ENCODE measurements at places on chromosomes 1 and 21. TPM values are rescaled to one million over a fixed set of nuclear protein-coding genes. Genes with fewer than 3 reads are reported as not detected.
A peak's percentile ranks its signal among the peaks of the same experiment; 100 is the strongest.

Gene LAD1
- total RNA-seq: 79.5 TPM

Gene CCDC28B
- total RNA-seq: 15.8 TPM

Gene PRKAA2
- total RNA-seq: 6.4 TPM

GRCh38 chr21:38806153-38806941 is 618 bp downstream of the ETS2 start:
- peaks cover 26% of the 10 kb centered on the region for H3K36me3 ChIP-seq
- peak overlapping the region; percentile 97 for H3K4me3 ChIP-seq
- H3K27me3 ChIP-seq: no peaks in the 10 kb centered on the region
- peaks cover 40% of the 10 kb centered on the region for H3K4me1 ChIP-seq
- DNase-seq: no peak

- peaks cover 4% of the 10 kb centered on the region for H3K36me3 ChIP-seq
- peak within 1 kb of the TSS; percentile 93 for H3K4me3 ChIP-seq
- peak within 1 kb of the TSS; percentile 99 for H3K27ac ChIP-seq
- peaks cover 24% of the 10 kb centered on the region for H3K4me1 ChIP-seq
- H3K27me3 ChIP-seq: peaks cover 3% of the 10 kb centered on the region
Observed at GRCh38 chr1:43269627-43270375, at the start of gene TMEM125. Gene TMEM125, plus strand, starts transcription at chr1:43269983. Its CDS starts 2,740 bp downstream, at chr1:43272723.

DNA sequence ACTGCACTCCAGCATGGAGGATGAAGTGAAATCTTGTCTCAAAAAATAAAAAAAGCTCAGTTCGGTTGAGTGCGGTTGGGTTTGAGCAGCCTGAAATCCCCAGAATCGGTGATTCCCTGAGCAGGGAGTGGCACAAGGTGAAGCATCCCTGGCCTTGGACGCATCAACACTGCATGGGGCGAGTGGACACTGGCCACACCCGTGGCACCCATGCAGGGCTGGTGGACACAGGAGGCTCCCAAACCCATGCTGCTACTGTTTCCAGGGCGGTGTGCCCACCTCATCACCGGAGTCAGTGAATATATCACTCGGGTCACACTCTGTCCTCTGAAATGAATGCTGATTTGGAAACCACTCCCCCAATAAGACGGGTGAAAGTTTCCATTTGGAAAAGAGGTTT is 53.4 kb upstream of the ACTRT2 start:
- no peaks in the 10 kb centered on the region for H3K36me3 ChIP-seq
- H3K4me3 ChIP-seq: no peak overlapping the region
- no peak for DNase-seq
- no peaks in the 10 kb centered on the region for H3K4me1 ChIP-seq
- no peaks in the 10 kb centered on the region for H3K27me3 ChIP-seq

DNA sequence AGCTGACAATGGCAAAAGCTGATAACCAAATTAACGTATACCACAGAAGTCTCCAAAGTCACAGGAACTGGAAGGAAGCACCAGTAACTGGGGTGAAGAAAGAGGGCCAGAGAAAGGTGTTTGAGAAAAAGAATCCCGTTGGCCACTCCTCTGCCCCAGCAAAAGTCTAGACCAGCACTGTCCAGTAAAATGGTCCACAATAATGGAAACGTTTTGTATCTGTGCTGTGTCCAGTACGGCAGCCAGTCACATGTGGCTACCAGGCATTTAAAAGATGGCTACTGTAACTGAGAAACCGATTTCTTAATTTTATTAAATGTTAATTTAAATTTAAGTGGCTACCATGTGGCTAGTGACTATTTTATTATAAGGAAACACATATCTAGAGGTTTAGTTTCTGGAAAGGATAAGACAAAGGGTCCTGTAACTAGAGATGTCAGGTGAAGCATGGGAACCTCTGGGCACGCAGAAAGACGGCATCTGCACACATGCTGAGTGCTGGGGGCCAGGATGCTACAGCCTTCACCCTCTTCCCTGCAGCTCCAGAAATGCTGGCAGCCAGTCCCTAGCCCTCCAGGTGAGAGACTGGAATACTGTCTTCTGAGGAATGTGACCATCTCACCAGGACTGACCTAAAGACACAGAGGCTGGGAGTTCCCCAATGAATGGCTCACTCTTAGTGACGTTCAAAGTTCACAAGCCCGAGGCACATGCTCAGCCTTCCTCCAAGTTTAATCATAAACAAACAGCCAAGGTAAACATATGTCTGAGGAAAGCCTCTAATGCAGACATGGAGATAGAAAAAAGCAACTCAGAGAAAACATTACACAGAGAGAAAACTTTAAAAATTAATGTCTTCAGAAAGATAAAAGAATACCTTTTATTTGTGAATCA is 50.7 kb downstream of the JAK1 start:
- peak overlapping the region; percentile 77 for H3K27ac ChIP-seq
- no peak for DNase-seq
- H3K4me3 ChIP-seq: peak overlapping the region; percentile 30

DNA sequence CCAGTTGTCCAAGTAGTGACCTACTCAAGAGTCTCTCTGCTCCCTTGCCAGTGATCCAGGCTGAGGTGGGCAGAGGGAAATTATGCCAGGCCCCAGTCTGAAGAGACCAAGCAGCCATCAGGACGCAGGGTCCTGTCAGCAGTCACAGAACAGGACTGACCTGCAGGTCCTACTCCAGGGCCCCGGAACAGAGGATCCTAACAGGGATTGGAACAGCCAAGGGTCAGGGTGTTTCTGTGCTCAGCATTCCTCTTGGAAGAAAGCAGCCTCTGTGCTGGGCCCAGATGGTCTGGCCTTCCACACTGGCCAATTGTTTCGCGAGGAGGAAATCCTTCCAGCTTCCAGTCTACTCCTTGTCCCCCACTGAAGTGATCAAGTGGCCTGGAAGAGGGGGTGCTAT is 41.6 kb upstream of the USP1 start:
- no peak for DNase-seq
- H3K36me3 ChIP-seq: no peaks in the 10 kb centered on the region
- peaks cover 13% of the 10 kb centered on the region for H3K4me1 ChIP-seq
- H3K27ac ChIP-seq: no peak overlapping the region

DNA sequence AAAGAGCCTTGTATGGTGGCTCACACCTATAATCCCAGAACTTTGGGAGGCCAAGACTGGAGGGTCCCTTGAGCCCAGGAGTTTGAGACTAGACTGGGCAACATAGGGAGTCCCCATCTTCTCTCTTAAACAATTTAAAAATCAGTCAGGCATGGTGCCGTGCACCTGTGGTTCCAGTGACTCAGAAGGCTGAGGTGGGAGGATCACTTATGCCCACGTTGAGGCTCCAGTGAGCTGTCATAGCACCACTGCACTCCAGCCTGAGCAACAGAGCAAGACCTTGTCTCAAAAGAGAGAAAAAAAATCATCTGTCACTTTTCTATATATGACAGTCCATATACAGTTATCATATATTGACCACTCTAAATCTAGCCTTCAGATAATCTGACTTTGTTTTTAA is 658.3 kb downstream of the LTN1 start:
- peaks cover 9% of the 10 kb centered on the region for H3K4me1 ChIP-seq
- H3K36me3 ChIP-seq: peaks cover 3% of the 10 kb centered on the region
- no peak overlapping the region for H3K4me3 ChIP-seq
- no peak for DNase-seq

DNA sequence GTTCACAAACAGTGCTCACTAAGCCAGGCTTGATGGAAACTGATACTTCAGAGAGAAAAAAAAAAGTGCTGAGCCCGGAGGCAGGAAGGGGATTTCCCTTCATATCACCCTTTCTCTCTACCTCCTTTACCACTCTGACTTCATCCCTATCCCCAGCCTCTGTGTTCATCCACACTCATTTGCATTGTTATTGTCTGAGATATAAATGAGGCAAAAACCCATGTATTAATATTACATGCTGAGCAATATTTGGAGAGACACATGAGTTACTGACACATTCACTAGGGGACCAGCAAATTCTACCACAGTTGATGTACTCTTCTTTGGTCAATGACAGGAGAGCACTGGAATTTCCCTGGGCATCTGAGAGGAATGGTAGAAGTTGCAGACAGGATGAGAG is 175.8 kb downstream of the TNFSF18 start:
- DNase-seq: no peak
- no peak overlapping the region for H3K27ac ChIP-seq
- H3K4me1 ChIP-seq: no peaks in the 10 kb centered on the region

DNA sequence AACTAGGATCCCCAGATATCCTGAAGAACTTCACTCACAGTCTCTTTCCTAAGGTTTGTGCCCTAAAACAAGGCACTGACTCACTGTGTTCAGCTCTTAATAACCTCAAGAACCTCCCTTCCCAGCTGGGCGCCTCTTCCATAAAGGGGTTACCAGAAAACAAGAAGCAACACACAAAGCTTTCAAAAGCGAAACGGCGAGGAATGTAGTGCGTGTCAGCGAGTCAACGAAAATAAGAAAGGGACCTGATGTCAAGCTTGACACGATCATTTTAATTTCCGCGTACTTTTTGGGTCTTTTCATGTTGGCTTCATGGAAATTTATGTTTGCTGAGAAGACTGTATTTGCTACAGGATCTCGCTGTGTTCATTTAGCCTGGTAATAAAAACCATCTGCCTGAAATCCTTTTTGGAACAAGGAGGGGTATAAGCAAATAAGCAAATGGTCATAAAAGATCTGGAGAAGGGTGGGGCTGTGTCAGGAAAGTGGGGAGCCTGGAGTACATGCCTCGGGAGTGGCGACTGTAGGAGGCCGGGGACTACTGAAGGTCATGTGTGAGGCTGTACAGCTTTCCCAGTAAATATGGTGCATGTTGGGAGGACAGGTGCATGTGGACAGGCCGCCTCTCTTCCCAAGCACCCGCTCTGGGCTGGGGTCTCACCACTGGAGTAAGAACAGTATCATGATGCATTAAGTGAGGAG is 11.4 kb upstream of the CLDN14 start:
- no peak for DNase-seq
- H3K4me3 ChIP-seq: no peak overlapping the region
- H3K27me3 ChIP-seq: peaks cover 12% of the 10 kb centered on the region
- H3K36me3 ChIP-seq: no peaks in the 10 kb centered on the region
- H3K4me1 ChIP-seq: peaks cover 8% of the 10 kb centered on the region

- peak within 1 kb of the TSS; percentile 83 for H3K4me3 ChIP-seq
- no peak within 1 kb of the TSS for H3K27ac ChIP-seq
- H3K27me3 ChIP-seq: no peaks in the 10 kb centered on the region
- DNase-seq: peak; percentile 72
- H3K4me1 ChIP-seq: peaks cover 6% of the 10 kb centered on the region
- peaks cover 5% of the 10 kb centered on the region for H3K36me3 ChIP-seq
Observed at GRCh38 chr1:232805269-232806185, at the start of gene MAP10. Gene MAP10, plus strand, starts transcription at chr1:232805416. Its CDS starts 34 bp downstream, at chr1:232805450.

- no peaks in the 10 kb centered on the region for H3K4me1 ChIP-seq
- H3K36me3 ChIP-seq: no peaks in the 10 kb centered on the region
- no peaks in the 10 kb centered on the region for H3K27me3 ChIP-seq
- no peak overlapping the region for H3K4me3 ChIP-seq
Observed at GRCh38 chr1:237258871-237259270, 216.9 kb downstream of the RYR2 start.

GRCh38 chr1:47210666-47211065 is 20.8 kb upstream of the PDZK1IP1 start:
- no peak overlapping the region for H3K4me3 ChIP-seq
- no peak for DNase-seq
- peaks cover 54% of the 10 kb centered on the region for H3K27me3 ChIP-seq
- H3K36me3 ChIP-seq: no peaks in the 10 kb centered on the region
